Fibroblast of villous mesenchyme (primary cell): ENCODE measurements at places on chromosomes 4 and X. TPM values are rescaled to one million over a fixed set of nuclear protein-coding genes. Genes with fewer than 3 reads are reported as not detected.

GRCh38 chr4:87838205-87838604 lies 5.4 kb downstream of the MEPE start:
- no peak for DNase-seq

DNA sequence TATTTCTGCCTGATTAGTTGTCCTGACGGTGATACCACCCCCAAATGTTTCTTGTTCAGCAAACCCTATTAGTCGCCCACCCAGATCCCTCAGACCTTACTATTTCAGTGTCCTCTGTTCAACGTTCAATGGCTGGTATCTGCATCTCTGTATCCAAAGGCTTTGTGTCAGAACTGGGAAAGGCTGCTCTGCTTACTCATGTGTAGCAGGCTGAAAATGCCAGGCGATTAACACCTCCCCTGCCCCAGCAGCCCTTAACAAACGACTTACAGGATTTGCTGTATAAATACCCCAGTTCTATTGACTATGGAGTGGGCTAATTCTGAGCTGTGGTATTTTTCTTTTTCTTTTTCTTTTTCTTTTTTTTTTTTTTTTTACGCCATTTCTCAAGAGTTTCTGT lies 415.0 kb downstream of the ZNF674 start:
- no peak for DNase-seq

GRCh38 chrX:71910986-71911730 lies 513 bp downstream of the NHSL2 start:
- DNase-seq = no peak

- DNase-seq = no peak
Measured at GRCh38 chrX:143121477-143121876, 95.7 kb downstream of the SPANXN4 start.

DNA sequence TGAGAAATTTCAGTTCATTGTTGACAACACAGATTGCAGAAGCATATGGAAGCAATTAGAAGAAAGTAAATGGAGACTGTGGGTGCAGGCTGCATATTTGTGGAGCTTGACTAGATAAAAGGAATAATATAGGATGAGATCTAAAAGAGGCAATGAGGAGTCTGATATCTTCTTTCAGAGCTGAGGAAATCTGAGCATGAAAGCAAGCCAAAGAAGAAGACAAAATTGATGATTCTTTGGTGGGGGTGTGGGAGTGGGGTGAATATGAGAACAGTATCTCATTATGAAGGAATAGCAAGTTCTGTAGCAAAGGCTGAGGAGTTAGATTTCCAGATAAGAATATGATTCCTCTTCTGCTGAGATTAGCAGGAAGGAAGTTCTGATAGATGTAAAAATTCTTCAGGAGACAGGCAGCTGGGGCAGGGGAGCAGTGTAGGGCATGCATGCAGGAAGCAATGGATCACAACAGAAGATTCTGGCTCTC lies 6.1 kb upstream of the PDHA2 start:
- DNase-seq = no peak

DNA sequence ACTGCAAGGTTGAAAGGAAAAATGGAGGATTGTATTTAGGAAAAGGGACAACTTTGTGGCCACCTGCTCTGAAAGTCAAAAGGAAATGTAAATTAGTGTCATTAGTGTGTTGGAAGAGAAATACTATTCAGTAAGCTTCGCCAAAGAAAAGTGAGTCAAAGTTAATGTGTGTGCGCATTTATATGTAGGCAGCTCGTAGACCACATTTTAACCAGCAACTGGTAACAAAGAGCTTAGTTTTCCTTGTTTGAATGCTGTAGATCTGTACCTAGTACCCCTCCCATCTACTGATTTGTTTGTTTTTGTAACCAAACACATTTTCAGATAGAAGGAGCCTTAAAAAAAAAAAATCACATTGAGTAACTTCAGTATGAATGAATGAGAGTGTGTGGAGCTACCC lies 69.3 kb downstream of the GPAT3 start:
- no peak for DNase-seq

DNA sequence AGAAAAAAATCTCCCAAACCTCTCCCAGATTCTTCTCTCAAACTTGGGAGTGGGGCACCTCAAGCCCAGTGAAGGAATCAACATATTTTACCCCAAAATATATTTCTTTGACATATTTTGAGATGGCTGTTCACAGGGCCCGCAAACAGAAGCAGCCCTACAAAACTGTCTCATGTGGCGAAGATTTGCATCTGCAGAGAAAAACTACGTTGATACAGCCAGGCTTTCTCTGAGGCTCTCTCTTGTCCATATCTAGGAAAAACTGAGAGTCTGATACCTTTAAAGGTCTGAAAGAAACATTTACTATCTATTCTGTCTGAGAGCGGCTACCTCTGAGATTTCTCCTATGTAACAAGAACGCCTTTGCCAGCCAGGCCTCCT lies 23.3 kb upstream of the TMSB4X start:
- no peak for DNase-seq

- DNase-seq = no peak
Measured at GRCh38 chr4:86653237-86653865, 59.2 kb downstream of the PTPN13 start.

DNA sequence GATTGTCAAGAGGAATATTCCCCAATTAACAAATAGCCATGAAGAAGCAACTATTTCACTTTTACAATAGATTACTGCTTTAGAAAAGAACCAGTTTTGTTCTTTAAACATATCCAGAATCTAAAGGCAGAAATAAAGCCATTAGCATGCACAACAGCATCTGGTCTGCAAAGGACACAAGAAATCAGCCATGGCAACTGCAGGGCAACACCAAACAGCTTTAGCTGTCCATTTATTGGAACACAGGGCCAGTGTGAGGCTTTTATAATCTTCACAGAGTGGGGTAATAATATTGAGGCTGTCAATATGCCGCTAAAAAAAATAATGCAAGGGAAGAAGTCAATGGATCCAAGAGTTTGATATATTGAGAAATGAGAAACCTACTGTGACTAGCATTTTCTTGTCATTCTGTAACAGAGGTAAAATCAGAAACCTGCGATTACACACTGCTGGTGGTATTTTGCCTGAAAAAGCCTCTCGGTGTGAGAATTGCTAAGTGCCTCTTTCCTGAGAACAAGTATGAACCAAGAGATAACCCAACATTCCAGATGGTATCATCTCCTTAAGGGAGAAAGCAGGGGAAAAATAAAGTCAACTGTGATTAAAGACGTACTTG lies 2.7 kb upstream of the BANK1 start:
- no peak for DNase-seq

DNA sequence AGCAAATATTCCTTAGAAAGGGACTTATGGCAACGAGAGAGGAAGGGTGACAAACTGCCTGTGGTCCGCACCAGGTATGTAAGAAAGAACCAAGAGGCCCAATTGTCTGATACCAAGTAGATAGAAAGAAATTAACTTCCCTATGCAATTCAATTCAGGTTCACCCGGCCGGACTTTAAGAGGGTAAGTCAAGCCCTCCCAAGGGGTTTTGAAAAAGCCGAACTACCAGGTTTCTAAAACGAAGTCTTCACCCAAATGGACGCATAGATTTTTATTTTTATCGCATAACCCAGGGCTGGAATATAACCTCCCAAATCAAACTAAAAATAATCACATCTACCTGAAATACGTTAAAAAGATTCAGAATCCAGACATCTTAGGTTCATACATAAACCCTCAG lies 1.6 kb upstream of the MAB21L2 start:
- no peak for DNase-seq

- DNase-seq = no peak
Measured at GRCh38 chr4:49036528-49036927, 50.5 kb downstream of the CWH43 start.

The ATP8A1 gene
- total RNA-seq = 0.86 and 0.97 TPM in 2 replicates

The HPGD gene
- 0.97 TPM in 1 of 2 replicates, not detected in the other for total RNA-seq
